Stimulated activated CD4-positive, alpha-beta T cell treated with anti-CD3 and anti-CD28 coated beads, Interleukin-1b, Interleukin-23, amount 100 ng/mL, for 1 hour (primary cell): ENCODE measurements at places on chromosomes 1 and 21.

DNA sequence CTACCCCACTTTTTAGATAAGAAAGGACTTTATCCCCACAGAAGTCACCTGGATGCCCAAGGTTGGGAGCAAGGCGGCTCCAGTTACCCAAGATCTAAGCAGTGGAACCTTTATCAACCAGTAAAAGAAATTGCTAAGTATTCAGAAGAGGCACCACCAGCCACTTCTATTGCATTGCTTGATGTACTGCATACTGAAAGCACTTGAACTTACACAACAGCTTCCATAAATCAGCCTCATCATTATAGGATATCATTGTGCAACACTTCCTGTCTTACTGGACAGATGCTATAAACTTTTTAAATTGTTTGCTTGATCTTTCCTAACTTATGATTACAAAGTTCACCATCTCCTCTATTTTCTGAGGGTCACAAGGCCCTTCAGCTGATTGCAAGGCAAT is 642.7 kb upstream of the CXADR start:
- no peak for DNase-seq

- DNase-seq: no peak
These were observed 65.6 kb upstream of the USP24 start for GRCh38 chr1:55280731-55281130.

DNA sequence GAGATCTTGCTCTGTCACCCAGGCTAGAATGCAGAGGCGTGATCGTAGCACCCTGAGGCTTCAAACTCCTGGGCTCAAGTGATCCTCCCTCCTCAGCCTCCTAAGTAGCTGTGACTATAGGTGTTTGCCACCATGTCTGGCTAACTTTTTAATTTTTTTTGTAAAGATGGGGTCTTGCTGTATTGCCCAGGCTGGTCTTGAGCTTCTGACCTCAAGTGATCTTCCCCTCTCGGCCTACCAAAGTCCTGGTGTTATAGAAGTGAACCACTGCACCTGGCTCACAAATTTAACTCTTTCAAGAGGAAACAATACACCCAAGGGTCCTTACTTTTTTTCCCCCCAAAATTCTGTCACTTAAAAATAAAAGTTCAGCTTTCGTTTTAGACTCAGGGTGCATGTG is 62.3 kb downstream of the GALNT2 start:
- DNase-seq: no peak

GRCh38 chr1:183873642-183874041 is 68.7 kb downstream of the RGL1 start:
- DNase-seq: no peak

- no peak for DNase-seq
These were observed 1.6 kb downstream of the CA14 start for GRCh38 chr1:150259217-150259616.

GRCh38 chr1:7378346-7379130 is 392.6 kb upstream of the VAMP3 start:
- DNase-seq: no peak

DNA sequence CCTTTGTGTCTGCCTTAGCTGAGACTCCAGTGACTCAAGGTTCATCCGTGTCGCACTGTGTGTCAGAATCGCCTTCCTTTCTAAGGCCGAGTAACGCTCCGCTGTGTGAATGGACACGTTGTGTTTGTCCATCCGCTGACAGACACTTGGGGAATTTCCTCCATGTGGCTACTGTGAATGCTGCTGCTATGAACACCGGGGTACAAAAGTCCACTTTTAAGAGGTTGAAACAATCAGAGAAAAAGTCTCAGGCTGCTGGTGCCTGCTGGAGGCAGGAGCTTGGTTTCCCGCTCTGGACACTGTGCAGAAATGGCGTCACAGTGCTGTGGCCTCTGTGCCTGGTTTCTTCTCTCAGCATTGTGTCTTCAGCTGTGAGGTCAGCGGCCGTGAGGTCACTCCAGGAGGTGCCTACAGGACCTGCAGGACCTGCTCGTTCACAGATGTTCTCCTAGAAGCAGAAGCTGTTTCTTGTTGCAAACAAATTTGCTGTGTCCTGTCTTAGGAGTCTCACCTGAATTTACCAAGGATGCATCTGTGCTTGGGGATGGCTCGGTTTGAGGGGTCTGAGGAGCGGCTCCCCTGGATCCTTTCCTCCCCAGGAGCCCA is 34.2 kb downstream of the KRTAP10-1 start:
- DNase-seq: no peak

GRCh38 chr1:180952657-180953013 is 39.9 kb downstream of the KIAA1614 start:
- DNase-seq: no peak

GRCh38 chr1:234889643-234890042 is 239.0 kb downstream of the TOMM20 start:
- no peak for DNase-seq

DNA sequence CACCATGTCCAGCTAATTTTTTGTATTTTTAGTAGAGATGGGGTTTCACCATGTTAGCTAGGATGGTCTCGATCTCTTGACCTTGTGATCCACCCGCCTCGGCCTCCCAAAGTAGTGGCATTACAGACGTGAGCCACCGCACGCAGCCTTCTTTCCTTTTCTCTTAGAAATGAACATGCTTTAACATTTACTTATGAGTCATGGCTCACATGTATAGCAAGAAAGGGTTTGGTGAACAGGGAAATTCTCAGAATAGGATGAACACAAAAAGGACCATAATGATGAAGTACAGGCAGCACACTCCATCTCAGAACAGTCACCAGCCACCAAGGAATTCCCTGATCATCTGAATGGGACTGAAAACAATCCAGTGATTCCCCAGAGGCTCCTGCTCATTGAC is 9.4 kb upstream of the VAMP4 start:
- DNase-seq: no peak

DNA sequence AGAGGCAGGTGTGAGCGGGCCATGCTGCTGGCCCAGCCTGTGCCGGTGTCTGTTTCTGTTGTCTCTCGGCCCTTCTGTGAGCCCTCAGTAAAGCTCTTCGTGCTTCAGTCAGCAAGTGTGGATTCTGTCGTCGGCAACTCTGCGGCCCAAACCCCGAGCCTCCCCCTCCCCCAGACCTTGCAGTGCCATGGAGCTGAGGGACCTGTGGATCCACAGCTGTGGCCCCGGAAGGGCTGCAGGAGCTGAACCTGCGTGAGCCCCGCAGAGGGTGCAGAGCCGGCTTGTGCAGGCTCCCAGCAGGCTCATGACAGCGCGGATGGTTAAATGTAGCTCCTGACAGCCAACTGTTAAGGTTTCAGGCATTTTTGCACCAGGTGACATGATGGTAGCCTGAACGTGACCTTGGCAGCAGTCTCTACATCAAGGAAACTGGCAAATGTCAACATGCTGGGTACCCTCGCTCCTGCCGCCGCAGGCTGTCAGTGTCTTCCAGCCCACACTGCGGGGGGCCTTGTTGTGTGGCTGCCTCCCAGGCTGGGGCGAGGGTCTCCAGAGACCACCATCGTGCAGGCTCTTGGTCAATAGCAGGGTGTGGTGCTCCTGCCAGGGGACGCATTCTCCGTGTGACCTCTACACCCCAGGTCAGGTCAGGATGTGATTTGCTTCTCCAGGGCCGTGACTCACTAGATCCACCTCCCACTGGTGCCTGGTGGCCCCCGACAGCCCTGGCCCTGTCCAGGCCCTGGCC is 7.0 kb downstream of the LRRC3 start:
- no peak for DNase-seq

DNA sequence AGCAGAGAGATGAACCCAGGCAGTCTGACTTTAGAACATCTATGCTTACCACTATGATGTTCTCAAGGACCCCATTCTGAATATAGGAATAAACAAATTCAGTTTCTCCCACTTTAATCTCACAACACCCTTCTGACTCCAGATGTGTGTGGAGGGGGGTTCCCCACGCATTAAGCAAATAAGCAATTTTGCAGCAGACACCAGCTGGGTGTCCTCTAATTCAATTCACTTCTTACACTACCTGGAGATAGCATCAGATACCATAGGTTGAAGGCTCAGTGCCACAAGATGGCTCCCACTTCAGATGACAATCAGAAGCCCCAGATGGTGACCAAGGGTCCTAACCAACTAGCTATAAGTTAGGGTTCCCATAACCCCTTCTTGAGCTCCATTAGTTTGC is 30.3 kb upstream of the CEP350 start:
- no peak for DNase-seq

DNA sequence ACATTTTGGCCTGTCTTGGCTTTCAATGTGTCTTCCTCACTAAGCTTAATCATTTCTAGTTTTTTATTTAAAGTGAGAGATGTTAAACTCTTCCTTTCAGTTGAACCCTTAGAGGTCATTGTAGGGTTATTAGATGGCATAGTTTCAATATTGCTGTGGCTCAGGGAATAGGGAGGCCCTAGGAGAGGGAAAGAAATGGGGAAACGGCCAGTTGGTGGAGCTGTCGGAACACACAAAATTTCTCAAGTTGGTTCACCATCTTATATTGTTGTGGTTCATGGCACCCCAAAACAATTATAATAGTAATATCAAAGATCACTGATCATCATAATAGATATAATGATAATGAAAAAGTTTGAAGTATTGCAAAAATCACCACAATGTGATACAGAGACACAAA is 31.4 kb upstream of the KAZN start:
- DNase-seq: no peak

GRCh38 chr21:31220575-31220974 is 123.5 kb downstream of the TIAM1 start:
- no peak for DNase-seq

GRCh38 chr1:34354367-34354766 is 177.7 kb downstream of the C1orf94 start:
- no peak for DNase-seq

GRCh38 chr1:7171168-7171567 is 385.9 kb downstream of the CAMTA1 start:
- DNase-seq: no peak

- DNase-seq: no peak
These were observed 88.5 kb upstream of the HMCN1 start for GRCh38 chr1:185645686-185646085.

GRCh38 chr1:202159534-202160371 is 649 bp downstream of the PTPN7 start:
- no peak for DNase-seq

- no peak for DNase-seq
These were observed 230.3 kb upstream of the SGIP1 start for GRCh38 chr1:66303646-66304045.

- DNase-seq: no peak
These were observed 65.2 kb upstream of the TARBP1 start for GRCh38 chr1:234544087-234544579.

DNA sequence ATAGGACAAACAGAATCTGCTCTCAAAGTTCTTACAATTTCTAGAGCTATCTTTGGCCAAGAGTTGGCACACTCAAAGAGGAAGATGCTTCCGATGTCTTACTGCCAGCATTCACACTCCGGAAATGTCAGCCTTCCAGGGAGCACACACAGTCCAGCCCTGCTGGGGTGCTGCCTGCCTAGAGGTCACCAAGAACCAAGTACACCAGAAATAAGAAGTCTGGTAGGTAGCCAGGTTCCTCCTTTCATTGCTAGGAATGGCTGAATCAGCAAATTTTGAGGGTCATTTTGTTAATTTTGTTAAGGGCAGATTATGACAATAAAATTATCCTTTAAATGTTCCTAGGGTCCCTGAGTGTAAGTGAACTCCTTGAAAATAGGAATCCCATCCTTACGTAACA is 77.5 kb downstream of the PLPP3 start:
- DNase-seq: no peak

- DNase-seq: no peak
These were observed 248.5 kb downstream of the USP25 start for GRCh38 chr21:15978215-15978738.

GRCh38 chr1:145871994-145872924 is 13.4 kb upstream of the PIAS3 start:
- DNase-seq: no peak

DNA sequence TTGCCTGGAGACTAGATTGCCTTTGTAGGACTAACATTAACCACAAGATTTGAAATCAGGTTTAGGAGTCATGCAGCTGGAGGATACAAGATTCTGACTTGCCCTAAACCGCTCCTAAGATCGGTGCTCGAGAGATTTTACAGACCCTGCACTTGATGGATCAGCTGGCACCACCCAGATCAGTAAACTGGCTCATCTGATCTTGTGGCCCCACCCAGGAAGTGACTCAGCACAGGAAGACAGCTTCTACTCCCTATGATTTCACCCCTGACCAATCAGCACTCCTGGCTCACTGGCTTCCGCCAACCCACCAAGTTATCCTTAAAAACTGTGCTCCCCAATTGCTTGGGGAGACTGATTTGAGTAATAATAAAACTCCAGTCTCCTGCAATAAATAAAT is 876 bp upstream of the CATSPERE start:
- no peak for DNase-seq

- DNase-seq: no peak
These were observed 25.6 kb upstream of the ENAH start for GRCh38 chr1:225678545-225678944.

GRCh38 chr1:24364975-24365678 is 46.0 kb downstream of the GRHL3 start:
- no peak for DNase-seq

GRCh38 chr1:16175610-16176553 is 20.0 kb upstream of the EPHA2 start:
- no peak for DNase-seq

DNA sequence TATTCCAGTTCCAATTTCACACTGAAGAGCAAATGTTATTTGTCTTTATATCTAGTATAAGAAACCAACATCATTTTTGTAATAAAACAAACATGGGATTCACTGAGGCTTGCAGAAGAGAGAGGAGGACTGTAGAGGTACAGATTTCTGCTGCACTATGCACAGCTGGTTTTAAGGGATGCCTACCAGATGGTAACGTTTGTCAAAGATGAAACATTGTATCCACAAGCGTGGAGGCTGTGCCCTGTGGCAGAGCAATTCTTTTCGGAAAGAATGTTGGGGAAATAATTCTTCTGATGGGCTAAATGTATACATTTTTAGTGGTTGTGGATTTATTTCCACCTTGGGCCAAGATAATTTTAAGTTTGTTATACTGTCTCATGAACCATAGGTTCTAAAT is 272.4 kb downstream of the DUSP10 start:
- DNase-seq: no peak

DNA sequence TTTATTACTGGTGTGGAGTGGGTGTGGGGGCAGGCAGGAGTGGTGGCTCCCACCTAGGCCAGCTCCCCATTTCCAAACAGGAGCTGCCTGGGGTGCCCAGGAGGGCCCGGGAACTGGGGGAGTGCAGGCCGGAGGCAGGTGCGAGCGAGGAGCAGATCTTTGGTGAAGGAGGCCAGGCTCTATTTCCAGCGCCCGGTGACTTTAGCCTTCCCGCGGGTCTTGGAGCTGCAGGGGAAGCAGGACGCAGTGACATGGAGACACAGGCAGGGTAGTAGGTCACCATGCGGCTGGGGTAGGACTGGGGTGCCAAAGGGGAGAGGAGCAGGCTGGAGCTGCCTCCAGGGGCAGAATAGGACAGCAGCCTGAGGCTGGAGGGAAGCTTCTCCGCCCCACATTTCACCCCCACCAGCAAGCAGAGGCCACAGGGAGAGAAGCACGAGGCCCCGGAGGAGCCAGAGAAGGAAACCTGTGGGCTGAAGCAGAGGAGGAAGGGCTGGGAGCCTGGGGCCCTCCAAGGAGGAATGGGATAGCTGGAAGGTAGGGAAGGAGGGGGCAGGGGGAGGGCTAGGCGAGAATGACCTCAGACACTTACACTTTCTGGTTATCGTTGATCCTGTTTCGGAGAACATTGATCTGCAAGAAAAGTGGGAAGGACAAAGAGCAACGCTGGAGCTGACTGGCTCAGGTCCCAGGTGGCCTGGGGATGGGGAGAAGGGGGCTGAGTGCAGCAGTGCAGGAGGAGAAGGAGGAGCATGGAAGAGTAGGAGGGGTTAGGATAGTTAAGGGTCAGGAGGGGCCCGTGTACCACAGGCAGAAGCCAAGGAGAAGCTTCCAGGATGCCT is 18.2 kb downstream of the TNNT2 start:
- no peak for DNase-seq

- no peak for DNase-seq
These were observed 440 bp upstream of the MUL1 start for GRCh38 chr1:20508411-20508771.
